ENCODE measurements at places on chromosomes 1 and 21.

GRCh38 chr1:209746451-209747165 lies 9.2 kb upstream of the TRAF3IP3 start:
- DNase-seq = no peak

DNA sequence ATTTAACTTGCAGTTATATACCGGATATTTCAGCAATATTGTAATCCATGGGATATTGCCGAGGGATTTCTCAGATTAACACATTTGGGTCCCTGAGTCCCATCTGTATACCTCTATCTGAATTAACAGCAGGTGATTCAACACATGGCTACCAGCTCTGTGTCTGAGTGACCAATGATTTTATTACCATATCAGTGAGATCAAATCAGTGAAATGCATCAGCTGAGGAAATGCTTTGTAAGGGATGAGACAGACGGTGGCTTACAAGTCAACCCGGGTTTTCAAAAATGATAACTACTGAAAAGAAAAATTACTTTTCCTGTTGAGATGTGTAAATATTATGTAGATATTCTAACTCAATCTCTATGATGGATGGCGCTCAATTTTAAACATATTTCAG lies 504.1 kb upstream of the PKN2 start:
- DNase-seq = no peak

DNA sequence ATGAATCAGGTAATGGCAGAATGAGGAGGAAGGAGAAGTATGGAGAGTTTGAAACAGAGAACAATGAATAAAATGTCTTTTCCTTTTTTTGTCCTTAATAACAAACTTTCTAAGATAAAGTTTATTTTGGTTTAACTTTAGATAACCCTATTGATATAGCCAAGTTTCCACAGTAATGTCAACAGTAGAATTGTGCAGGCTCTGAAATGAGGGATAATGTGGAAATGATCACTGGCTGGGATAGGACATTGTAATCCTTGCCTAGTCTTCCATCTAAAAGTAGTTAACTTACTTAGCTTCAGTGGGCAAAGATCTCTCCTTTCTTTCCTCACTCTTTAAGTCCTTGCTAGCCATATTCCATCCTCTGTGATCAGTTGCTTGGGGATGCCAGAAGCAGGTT lies 52.8 kb downstream of the NTMT2 start:
- no peak for DNase-seq

GRCh38 chr1:119027759-119028158 lies 39.6 kb upstream of the TBX15 start:
- DNase-seq = no peak

DNA sequence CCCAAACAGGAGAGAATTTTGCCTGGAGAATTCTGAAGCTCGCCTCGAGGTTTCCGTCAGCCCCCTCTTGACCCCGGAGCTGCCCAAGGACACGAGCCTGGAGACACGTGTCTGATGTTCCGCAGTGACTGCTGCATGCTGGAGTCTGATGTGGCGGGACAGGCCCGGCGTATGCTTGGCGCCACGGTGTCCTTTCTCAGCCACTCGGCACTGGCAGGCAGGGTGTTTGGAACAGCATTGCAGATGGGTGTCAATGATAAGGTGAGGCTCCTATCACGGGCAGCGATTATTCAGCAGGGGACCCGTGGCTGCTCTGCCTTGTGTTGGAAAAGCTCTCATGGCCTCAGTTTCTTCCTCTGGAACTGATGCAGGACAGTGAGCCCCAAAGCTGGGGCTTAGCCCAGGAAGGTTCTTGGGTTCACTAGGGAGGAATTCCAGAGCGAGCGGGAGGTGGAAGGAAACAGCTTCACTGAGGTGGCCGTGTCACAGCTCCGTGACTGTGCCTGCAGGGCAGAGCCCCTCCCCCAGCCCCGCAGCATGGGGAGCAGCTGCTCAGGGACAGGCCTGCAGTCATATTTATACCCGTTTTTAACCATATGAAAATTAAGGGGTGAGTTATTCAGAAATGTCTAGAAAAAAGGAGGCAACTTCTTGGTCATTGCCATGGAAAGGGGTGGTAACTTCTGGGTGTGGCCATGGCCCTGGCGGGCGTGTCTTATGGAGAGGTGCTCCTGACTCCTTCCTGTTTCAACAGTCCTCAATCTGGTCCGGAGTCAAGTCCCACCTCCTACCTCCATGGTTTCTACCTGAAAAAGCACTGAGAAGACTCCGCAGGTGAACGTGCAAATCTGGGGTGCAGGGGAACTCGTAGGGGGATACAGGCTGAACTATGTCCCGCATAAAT lies 123.4 kb downstream of the SIK1 start:
- no peak for DNase-seq

GRCh38 chr1:158329733-158330132 lies 1.6 kb downstream of the CD1B start:
- peak; percentile 45 for DNase-seq

GRCh38 chr1:12460121-12460520 lies 157.9 kb downstream of the DHRS3 start:
- no peak for DNase-seq

DNA sequence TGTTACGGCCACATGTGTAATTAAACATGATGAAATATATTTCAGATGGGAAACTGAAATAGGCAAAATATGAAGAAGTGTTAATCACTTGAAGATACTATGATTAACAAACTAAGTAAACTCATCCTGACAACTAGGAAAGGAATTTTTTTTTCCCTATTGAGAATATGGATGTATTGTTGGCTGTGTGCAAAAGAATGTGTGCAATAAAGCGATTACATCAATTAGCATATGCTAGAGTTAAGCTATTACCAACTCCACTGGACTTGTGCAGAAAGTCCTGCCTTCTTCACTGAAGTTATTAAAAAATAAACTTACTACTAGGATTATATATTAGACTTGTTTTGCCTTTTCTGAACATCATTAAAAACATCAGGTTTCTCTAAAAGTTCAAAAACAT lies 143.2 kb upstream of the DMRTA2 start:
- no peak for DNase-seq

GRCh38 chr1:59138402-59138801 lies 158.5 kb upstream of the FGGY start:
- DNase-seq = no peak

GRCh38 chr1:927748-928147 lies 4.0 kb downstream of the SAMD11 start:
- no peak for DNase-seq

DNA sequence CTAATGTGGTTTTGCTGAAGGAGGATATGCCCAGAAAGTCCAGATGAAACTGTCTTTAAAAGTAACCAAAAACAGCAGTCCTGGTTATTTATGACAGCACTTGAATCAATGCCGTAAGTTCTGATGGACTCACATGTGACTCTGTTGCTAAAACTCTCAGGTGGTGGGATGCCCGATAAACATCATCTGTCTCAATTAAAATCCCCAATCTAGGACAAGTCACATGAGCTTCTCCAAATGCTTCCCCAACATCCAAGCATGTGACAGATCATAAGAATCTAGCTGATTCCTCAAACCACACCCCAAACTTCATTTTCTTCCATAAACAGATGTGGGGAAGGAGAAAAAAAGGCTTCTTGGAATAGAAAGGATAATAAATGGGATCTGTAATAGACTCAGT lies 786 bp upstream of the CTSK start:
- no peak for DNase-seq

DNA sequence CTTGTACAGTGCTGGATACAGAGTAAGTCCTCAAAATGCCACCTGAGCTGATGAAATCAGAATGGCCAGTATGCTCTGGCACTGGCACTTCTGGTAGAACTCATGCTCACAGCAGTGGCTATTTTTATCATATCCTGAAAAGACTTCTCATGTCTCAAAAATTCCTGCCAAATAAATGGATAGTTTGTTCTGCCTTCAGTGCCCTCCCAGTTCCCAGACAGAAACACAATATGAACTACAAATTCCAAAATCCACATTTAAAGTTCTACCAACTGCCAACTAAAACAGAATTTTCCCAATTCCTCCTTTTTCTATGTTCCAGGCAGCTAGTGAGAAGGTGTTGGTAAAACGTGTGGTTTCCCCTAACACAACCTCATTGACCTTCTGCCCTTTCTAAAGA lies 51.4 kb upstream of the RGS1 start:
- no peak for DNase-seq

DNA sequence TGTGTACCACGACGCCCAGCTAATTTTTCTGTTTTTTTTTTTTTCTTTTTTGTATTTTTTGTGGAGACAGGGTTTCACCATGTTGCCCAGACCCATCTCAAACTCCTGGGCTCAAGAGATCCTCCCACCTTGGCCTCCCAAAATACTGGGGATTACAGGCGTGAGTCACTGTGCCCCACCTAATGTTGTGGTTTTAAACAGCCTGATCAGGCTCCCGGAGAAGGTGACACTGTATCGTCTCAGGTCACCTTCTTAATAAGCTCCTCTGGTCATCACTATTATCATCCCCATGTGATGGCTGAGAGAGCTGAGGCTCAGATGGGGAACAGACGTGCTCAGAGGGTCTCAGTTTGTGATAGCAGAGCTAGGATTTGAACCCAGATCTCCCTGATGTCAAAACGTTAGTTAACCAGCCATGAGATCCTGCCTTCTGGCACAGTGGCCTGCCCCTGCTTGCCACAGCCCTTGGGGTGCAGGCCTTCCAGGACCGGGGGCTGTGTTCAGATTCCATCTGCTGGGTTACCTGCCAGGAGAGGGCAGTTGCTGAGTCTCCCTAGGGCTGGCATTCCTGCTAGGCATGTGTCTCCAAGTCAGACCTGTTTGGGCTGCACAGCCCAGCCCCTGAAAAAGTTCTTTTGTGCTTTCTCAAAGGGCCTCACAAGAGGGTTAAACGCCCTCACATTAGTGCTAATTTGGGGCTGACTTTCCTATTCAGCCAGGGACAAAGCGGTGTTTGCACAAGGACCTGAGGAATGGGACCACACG lies 32.7 kb upstream of the GRHL3 start:
- no peak for DNase-seq

DNA sequence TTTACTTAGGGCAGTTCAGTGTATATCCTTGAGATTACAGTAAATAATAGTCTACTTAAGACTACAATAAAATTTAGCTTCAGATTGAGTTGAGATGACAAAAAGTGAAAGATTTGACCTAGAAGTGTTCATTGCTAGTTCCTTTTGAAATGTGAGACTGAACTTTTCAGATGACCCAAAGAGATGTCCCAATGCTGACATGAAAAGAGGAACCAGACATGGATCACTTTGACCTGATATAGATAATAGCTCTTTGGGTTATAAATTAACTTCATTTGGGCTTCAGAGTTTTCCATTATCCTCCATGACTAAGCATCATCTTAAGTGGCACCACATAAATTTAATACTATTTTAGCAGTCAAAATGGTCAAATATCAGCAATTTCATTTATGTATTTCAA lies 25.7 kb upstream of the OR10J5 start:
- no peak for DNase-seq

DNA sequence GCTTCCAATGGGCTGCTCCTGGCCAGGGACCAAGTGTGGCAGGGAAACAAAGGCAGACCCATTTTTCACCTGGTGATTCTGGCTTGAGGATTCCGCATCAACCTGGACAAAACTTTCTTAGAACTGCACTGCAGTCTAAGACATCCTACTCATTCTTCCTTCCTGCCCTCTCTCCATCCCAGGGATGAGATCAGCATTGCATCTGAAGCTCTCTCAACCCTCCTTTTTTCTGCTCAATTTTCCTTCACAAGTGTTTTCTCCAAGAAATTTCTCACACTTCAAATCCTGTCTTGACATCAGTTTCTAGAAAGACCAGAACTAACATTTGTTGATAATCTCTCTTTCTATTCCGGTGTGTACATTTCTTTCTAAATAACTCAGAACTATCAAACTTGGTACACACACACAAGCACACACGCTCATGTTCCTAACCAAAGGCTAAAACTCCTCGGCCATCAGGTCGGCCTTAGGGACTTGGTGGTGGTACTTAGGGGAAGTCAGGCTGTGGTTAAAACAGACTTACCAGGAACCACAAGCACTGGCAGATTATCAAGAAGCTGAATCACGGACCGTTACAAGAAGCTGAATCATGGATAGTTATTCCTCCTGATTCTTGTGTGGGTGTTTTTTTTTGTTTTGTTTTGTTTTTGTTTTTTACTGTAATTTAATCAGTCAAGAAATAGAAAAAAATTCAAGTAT lies 21.0 kb upstream of the CXADR start:
- DNase-seq = no peak

DNA sequence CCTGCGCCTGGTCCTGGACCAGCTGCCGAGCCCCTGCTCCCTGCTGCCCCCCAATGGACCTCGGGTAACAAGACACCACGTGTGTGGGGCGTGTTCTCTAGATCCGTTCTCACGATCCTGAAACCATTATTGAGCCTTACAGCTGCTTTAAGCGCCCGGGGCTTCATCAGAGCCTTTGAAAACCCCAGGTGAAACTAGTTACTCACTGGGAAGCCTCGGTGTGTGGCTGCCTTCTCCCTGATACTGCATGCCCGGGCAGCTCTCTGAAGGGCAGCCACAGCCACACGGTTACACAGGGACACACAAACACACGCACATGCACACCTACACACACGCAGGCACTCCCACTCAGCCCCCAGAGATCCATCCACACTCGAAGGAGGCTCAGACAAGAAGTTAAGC lies 5.3 kb downstream of the HES2 start:
- peak; percentile 88 for DNase-seq

GRCh38 chr1:199403531-199404116 lies 623.9 kb upstream of the NR5A2 start:
- DNase-seq = no peak

DNA sequence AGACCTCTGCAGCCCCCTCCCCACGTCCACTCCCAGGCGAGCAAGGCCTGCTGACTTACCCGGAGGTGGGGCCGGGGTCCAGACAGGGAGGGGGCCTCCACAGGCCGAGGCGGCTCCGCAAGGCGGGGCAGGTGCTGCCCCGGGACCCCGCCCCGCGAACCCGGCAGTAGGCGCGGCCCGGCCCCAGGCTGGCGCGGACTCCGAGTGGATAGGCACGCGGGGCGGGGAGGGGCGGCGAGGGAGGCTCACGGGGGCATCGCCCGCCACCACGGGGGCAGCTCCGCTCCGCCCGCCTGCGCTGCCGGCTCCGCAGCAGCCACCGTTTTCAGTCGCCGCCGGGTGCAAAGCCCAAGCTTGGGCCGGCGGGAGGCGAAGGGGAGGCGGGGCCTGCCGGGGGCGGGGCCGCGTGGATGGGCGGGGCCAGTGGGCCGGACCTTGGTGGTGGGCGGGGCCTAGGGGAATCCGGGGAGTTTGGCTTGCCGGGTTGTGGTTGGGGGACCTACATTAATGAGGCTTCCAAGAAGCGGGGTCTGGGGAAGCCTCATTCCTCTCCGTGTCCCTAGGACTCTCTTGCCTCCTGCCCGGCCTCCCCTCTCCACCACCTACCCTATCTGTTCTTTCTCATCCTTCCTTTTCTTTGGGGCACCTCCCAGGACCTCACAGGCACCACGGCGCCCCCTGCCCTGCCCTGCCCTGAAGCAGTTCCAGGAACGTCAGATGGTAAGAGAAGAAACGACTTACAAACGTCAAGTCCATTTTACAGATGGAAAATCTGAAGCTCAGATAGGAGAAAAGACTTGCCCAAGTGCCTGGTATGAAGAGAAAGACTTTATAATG lies at the start of gene RIMS3:
RIMS3 (minus strand) TSS at position 348 of the 837 bp plus-strand sequence. CDS start 23,757 bp downstream, outside the sequence.
- peak; percentile 98 for DNase-seq

GRCh38 chr1:109529881-109530456 lies 9.7 kb upstream of the GPR61 start:
- no peak for DNase-seq
